ENCODE measurements at places on chromosomes 2 and 18. TPM values are rescaled to one million over a fixed set of nuclear protein-coding genes. Genes with fewer than 3 reads are reported as not detected.

The SLC4A1AP gene
- 9.5 TPM for polyA plus RNA-seq

GRCh38 chr2:12819103-12819475 lies 102.4 kb downstream of the TRIB2 start:
- H3K4me1 ChIP-seq: peaks cover 32% of the 10 kb centered on the region
- H3K36me3 ChIP-seq: no peaks in the 10 kb centered on the region
- DNase-seq: peak; percentile 97
- H3K27me3 ChIP-seq: no peaks in the 10 kb centered on the region
- peak overlapping the region; percentile 41 for H3K4me3 ChIP-seq

GRCh38 chr2:234491281-234491680 lies 5.6 kb downstream of the ARL4C start:
- no peaks in the 10 kb centered on the region for H3K36me3 ChIP-seq
- H3K4me3 ChIP-seq: no peak overlapping the region
- no peak for DNase-seq

DNA sequence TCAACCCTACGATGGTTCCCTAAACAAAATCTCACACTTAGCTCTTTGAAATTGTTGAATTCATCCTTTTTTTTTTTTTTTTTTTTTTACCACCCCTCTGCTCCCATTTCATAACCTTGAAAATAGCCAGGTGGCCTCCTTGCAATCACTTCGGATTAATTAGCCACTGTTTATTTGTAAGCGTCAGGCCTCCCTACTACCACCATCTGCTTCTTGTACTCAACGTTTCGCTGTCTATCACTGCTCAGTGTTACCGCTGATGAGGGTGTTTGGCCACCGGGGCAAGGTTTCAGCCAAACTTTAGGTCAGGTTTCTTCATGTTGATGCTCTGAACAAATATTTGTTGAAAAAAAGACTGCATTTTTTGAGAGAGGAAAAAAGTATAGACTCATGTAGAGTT lies 183.2 kb downstream of the EPHA4 start:
- H3K27ac ChIP-seq: no peak overlapping the region
- no peaks in the 10 kb centered on the region for H3K27me3 ChIP-seq
- H3K4me3 ChIP-seq: no peak overlapping the region
- DNase-seq: no peak
- H3K4me1 ChIP-seq: no peaks in the 10 kb centered on the region

DNA sequence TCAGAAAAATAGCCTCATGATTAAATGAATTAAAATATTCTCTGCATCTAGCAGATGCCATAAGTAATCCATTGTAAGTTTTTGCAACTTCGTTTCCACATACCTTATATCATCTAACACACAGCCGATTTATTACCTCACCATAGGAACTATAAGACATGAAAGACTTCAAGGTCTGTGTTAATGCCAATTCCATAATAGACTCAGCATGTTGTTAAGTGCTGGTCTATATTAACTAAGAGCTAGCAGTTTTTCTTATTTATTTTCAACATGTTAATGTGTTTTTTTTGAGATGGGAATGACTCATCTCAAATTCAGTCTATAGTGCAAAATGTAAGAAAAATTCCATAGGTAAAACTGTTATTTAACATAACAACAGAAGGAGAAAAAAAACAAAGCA lies 243.9 kb upstream of the GULP1 start:
- no peak overlapping the region for H3K4me3 ChIP-seq
- H3K27me3 ChIP-seq: no peaks in the 10 kb centered on the region
- no peak overlapping the region for H3K27ac ChIP-seq
- no peaks in the 10 kb centered on the region for H3K36me3 ChIP-seq
- no peak for DNase-seq

The RMND5A gene
- polyA plus RNA-seq: 7.1 TPM

DNA sequence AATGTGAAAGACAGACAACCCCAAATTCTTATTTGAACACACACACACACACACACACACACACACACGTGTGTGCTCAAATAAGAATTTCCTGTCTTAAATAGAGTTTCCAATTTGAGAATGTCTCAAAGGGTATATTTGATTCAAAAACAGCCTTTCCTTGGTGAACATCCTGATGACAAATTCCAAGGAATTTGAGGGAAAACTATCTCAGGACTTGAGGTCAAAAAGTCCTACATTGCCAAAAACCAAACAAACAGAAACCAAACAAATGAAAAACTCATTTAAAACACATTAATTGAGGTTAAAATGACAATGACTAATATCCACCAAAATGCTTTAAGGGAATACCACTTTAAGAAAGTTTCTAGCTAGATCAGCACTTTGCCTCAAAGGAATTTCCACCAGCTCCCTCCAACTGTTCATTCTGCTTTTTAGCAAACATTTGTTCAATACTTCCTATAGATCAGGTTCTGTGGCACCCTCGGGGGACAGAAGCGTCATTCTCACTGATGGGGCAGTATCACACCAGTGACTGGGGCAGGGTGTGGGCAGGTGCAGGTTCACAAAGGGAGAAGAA lies 232.1 kb upstream of the TRIB2 start:
- H3K4me1 ChIP-seq: peaks cover 18% of the 10 kb centered on the region
- no peak overlapping the region for H3K4me3 ChIP-seq
- DNase-seq: peak; percentile 53
- no peaks in the 10 kb centered on the region for H3K27me3 ChIP-seq

- H3K4me3 ChIP-seq: no peak overlapping the region
- peaks cover 6% of the 10 kb centered on the region for H3K4me1 ChIP-seq
- H3K27me3 ChIP-seq: no peaks in the 10 kb centered on the region
- H3K27ac ChIP-seq: no peak overlapping the region
Observed at GRCh38 chr2:46719487-46719886, 196.1 kb downstream of the MCFD2 start.

DNA sequence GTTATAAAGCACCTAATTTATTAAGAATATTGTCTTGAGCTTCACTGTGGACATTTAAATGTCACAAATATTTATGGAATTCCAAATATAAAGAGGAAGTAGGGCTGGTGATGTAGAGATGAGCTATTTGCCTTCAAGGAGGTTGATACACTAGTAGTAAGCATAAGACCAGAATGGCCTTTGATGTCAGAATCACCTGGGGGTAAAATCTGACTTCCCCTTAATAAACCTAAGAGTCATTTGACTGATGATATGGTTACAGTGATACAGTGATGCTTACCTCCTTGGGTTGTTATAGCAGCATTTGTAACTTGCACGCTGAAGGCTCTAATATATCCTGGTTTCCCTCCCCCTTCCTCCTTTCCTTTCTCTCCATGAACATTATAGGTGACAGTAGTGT lies 143.7 kb downstream of the CERS6 start:
- H3K4me3 ChIP-seq: no peak overlapping the region
- no peak for DNase-seq
- H3K36me3 ChIP-seq: no peaks in the 10 kb centered on the region
- no peaks in the 10 kb centered on the region for H3K27me3 ChIP-seq
- H3K4me1 ChIP-seq: no peaks in the 10 kb centered on the region

The MTERF4 gene
- 20.2 TPM for polyA plus RNA-seq

The IHH gene
- polyA plus RNA-seq: 0.03 TPM

DNA sequence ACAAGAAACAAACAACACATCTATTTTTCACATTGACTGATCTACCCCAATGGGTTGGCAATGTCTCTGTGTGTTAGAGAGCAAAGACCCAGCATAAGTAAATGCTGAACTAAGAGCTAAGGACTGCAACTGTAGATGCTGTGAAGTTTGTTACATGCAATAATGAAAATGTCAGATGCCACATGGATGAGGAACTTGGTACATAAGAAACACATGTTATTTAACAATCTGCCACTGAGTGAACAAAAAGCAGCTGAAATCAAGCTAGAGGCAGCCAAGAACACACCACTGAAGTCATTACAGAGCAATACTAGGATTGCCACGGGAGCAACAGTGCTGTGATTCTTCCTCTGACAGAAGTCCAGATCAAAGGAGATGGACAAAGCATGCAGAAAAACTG lies 389.4 kb downstream of the CDH2 start:
- peaks cover 4% of the 10 kb centered on the region for H3K27me3 ChIP-seq
- no peak overlapping the region for H3K4me3 ChIP-seq

DNA sequence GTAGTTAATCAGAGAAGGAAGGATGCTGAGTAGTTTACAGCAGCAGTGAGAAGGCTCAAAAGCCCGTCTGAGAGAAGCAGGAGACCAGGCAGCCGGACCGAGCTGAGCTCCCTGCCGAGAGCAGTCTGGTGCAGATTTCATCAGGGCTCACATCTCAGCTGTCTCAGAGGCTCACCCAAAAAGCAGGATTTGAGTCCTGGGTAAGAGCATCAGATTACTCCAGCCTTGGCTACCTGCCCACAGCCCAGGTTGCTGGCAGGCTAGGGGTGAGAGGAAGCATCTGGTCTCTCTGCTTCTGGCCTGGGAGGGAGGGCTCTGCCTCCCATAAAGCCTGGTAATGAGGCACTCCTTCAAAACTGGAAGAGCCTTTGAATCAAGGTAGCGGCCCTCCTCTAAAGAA lies 140.5 kb downstream of the ST6GAL2 start:
- no peak for DNase-seq
- no peak overlapping the region for H3K4me3 ChIP-seq
- H3K27ac ChIP-seq: no peak overlapping the region
- H3K36me3 ChIP-seq: no peaks in the 10 kb centered on the region
- H3K4me1 ChIP-seq: no peaks in the 10 kb centered on the region

- H3K36me3 ChIP-seq: no peaks in the 10 kb centered on the region
- H3K4me1 ChIP-seq: no peaks in the 10 kb centered on the region
- H3K4me3 ChIP-seq: no peak overlapping the region
- H3K27me3 ChIP-seq: no peaks in the 10 kb centered on the region
- no peak overlapping the region for H3K27ac ChIP-seq
- DNase-seq: no peak
Observed at GRCh38 chr2:156483741-156484173, 47.6 kb downstream of the GPD2 start.

DNA sequence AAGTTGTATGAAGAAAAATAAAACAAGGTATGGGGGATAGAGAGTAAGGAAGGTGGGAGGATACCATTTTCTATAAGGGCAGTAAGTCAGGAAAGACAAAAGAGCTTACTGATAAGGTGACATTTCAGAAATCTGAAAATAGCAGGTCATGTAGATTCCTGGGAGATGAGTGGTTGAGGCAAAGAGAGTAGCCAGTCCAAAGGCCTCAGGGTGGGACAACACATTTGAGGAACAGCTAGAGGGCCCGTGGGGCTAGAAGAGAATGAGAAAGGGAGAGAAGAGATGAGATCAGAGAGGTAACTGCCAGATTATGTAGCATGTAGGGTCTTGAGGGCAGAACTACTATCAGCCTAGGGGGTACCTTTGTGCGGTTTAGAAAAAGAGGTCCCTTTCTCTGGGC lies 2.9 kb downstream of the CLHC1 start:
- H3K27ac ChIP-seq: no peak overlapping the region
- peaks cover 8% of the 10 kb centered on the region for H3K36me3 ChIP-seq
- DNase-seq: no peak
- H3K4me1 ChIP-seq: peaks cover 25% of the 10 kb centered on the region

The SPC25 gene
- polyA plus RNA-seq: 10.1 TPM

The MEMO1 gene
- 38.6 TPM for polyA plus RNA-seq

GRCh38 chr2:201171259-201171814 lies 11.6 kb upstream of the CASP10 start:
- DNase-seq: peak; percentile 64
- peaks cover 10% of the 10 kb centered on the region for H3K4me1 ChIP-seq
- H3K4me3 ChIP-seq: no peak overlapping the region
- no peak overlapping the region for H3K27ac ChIP-seq

- H3K27ac ChIP-seq: no peak overlapping the region
- DNase-seq: peak; percentile 59
- no peak overlapping the region for H3K4me3 ChIP-seq
- H3K27me3 ChIP-seq: no peaks in the 10 kb centered on the region
- H3K36me3 ChIP-seq: no peaks in the 10 kb centered on the region
Observed at GRCh38 chr2:246489-247144, 17.2 kb downstream of the SH3YL1 start.

DNA sequence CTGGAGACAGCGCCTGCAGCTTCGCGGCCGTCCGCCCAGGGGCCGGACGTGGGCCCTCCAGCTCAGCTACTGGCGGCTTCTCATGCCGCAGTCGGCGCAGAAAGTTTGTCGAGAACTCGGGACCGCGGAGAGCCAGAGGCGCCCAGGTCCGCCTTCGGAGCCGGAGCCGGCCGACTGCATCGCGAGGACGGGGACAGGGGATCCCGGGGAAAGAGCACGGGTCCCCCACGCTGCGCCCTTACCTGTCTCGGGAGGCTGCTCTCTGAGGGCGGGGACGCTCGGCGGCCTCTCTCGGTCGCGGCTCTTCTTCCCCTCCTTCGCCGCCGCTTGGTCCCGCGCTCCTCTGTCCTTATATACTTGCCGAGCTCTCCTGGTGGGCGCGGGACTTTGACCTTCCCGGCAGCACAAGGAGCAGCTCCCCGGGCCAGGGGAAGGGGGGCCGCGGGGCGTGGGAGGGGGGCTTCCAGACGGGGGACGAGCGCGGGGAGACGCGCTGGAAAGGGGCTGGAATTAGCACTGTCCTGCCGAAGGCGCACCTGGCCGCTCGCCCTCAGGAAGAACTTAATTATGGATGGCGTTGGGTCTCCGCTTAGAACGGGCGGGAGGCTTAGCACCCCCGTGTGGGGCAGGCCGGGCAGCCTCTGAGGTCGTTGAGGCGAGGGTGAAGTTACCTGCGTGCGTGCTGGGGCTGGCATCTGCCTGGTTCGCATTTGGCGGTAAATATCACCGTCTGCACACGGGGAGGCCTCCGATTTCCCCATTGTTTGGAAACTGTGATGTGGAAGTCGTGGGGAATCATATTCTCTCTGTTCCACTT lies at the start of gene POMC:
POMC (minus strand) TSS at position 325 of the 817 bp plus-strand sequence. CDS start 3,808 bp downstream, outside the sequence.
- peaks cover 61% of the 10 kb centered on the region for H3K27me3 ChIP-seq
- no peak within 1 kb of the TSS for H3K27ac ChIP-seq
- DNase-seq: peak; percentile 22
- peaks cover 2% of the 10 kb centered on the region for H3K4me1 ChIP-seq
- peak within 1 kb of the TSS; percentile 26 for H3K4me3 ChIP-seq
- H3K36me3 ChIP-seq: no peaks in the 10 kb centered on the region

DNA sequence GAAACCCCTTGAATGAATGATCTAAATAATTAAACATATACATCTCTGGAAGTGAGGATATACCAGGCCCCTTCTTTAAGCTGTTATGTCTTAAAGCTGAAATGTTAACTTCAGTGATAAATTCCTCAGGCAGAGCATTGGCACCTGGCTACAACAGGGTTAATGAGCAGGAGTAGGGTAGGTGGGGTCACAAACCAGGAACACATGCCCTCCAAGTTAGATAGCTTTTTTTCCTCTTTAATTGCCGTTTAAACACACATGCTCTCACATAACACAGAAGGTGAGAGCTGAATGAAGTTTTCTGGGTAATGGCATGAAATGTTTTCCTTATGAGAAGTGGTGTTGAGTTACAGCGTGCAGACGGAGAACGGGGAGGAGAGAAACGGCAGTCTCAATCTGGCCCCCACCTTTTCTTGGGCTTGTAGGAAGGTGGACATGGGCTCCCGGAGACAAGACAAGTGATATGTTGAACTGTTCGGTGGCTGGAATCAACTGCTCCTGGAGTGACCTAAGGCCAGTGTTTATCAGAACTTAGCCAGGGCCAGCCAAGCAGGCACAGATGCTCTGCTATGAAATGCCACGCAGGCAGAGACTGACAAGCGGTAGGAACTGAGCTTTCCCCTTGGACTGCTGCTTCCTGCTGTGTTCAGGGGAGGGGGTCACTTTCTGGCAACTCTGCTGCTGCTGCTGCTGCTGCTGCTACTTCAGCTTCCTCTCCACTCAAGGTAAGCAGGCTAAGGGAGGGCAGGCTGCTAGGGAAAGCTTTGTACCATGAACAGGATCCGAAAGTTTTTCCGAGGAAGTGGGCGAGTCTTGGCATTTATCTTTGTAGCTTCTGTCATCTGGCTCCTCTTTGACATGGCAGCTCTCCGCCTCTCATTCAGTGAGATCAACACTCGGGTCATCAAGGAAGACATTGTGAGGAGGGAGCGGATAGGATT lies at the start of gene GALNT5:
GALNT5 (plus strand) TSS at position 394 of the 941 bp plus-strand sequence; CDS start at position 772, 378 bp downstream.
- no peaks in the 10 kb centered on the region for H3K36me3 ChIP-seq
- no peak for DNase-seq
- no peaks in the 10 kb centered on the region for H3K27me3 ChIP-seq
- no peak within 1 kb of the TSS for H3K4me3 ChIP-seq
- H3K4me1 ChIP-seq: no peaks in the 10 kb centered on the region

All from endothelial cell of umbilical vein (primary cell).